ENCODE measurements at places on chromosomes 11 and 22.
A peak's percentile ranks its signal among the peaks of the same experiment; 100 is the strongest.

DNA sequence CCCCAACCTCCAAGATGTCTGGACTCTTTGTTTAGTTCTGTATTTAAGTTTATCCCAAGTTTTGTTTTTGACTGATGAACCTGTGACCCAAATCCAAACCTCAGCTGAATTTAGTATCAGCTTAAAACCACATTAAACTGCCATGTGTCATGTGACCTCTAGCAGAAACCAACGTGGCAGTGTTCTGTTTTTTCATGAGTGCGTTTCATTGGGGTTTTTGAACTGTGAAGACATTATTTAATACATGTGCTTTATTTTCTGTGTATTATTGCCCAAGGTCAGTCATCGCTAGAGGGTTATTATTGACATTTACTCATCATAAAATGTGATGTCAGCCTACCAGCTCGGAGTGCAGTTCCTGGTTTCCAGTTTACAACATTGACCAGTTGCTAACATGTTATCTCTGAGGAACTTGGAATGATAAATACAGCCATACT, 1.8 kb downstream of the TLCD5 start:
- DNase-seq = no peak

GRCh38 chr11:120985718-120986569, 38.0 kb upstream of the TBCEL start:
- DNase-seq = peak; percentile 49

- DNase-seq = no peak
These were observed 90.9 kb downstream of the APIP start for GRCh38 chr11:34825315-34825669.

GRCh38 chr11:79419120-79419519, 21.7 kb downstream of the TENM4 start:
- DNase-seq = no peak

- DNase-seq = no peak
These were observed 27.9 kb downstream of the MB start for GRCh38 chr22:35589071-35589755.

- no peak for DNase-seq
These were observed 34.9 kb upstream of the PICALM start for GRCh38 chr11:86103808-86104207.

GRCh38 chr11:71182791-71183677, 69.3 kb downstream of the SHANK2 start:
- no peak for DNase-seq

DNA sequence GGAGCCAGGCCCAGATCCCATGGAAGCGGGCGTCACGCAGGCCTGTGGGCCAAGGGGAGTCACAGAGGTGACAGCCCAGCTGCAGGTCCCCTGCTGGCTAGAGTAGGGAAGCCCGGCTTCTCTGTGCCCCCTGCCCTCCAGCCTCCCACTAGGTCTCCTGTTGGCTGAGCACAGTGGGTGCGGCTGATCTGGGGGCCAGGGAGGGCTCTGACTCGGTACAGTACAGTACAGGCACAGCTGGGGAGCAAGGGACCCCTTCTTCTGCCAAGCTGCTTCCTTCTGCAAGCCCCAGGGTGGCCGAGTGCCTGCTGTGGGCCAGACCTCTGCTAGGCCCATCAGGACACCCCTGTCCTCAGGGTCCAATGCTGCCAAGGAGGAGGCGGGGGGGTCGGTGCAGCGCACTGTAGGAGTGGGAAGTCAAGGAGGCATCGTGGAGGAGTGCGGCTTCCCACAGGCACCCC, 10.1 kb downstream of the SUSD2 start:
- DNase-seq = no peak

GRCh38 chr11:134957540-134958335, 545.7 kb upstream of the B3GAT1 start:
- DNase-seq = no peak
